Fibroblast of upper back skin (primary cell): ENCODE measurements at places on chromosomes 4 and X.

DNA sequence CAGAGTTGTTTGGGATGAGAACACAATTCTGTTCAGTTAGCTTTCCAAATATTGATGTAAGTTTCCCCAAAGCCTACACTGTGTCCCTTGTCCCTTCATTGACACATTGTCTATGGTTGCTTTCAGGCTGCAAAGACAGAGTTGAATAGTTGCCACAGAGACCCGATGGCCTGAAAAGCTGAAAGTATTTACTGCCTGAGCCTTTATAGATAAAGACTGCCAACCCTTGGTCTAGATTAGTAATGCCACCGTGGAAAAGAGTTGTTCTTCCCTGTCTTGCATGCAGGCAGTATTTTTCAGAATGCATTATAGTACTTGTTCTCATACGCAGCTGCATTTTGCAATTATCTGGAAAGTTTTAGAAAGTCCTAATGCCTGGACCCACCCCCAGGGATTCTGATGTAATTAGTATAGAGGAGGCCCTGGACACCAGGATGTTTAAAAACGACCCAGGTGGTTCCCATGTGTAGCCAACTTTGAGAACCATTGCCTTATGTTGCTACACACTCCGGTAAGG, 180.8 kb downstream of the FRMPD4 start:
- DNase-seq: no peak

- DNase-seq: no peak
Observed at GRCh38 chrX:110163488-110163887, 154.4 kb downstream of the AMMECR1 start.

GRCh38 chr4:155906554-155907247, 3.2 kb downstream of the TDO2 start:
- DNase-seq: peak; percentile 99

DNA sequence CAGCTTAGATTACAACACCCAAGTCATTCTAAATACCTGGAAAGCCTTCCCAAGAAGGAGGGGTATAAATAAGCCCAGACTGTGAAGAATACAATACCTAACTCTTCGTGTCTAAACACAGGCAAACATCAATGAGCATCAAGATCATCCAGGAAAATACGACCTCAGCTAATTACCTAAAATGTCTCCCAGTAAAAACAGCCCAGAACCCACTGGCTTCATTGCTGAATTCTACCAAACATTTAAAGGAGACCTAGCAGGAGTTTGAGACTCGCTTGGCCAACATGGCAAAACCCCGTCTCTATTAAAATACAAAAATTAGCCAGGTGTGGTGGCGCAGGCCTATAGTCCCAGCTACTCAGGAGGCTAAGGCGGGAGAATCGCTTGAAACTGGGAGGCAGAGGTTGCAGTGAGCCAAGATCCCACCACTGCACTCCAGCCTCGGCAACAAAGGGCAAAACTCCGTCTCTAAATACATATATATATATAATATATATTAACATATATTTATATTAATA, 19.1 kb upstream of the HSFX4 start:
- no peak for DNase-seq

DNA sequence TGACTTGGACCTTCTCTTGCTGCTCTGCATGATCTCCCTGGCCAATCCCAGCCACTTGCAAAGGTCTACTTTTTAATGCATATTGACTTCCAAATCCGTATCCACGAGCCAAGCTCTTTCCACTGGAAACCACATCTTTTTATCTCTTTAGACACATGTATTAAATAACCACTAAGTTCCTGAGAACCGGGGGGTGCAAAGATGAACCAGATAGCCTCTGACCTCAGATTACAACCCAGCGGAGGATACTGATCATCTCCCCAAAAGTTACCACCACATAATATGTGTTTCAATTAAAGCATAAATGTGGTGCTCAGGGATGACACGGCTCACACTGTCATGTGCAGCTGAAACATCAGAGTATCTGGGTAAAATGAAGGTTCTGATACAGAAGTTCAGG, 40.4 kb upstream of the FAM9B start:
- DNase-seq: no peak

- DNase-seq: no peak
Observed at GRCh38 chr4:151455212-151455611, 46.2 kb downstream of the FHIP1A start.

DNA sequence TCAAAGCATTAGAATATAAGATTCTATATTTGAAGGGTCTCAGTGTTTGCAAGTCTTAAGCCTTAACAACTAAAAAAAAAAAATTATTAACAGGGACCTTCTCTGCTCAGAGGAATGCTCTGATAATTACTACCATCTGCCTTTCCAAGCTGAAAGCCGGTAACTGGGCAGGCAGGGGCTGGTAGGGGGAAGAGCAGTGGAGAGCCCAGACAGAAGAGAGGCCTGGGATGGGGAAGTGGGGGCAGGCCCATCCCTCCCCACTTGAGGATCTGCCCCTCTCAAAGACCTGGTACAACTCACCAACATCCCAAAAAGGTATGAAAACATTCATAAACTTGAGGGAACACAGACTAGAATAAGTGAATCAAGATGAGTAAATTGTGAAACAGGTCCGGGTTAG, 113.9 kb downstream of the QDPR start:
- no peak for DNase-seq

DNA sequence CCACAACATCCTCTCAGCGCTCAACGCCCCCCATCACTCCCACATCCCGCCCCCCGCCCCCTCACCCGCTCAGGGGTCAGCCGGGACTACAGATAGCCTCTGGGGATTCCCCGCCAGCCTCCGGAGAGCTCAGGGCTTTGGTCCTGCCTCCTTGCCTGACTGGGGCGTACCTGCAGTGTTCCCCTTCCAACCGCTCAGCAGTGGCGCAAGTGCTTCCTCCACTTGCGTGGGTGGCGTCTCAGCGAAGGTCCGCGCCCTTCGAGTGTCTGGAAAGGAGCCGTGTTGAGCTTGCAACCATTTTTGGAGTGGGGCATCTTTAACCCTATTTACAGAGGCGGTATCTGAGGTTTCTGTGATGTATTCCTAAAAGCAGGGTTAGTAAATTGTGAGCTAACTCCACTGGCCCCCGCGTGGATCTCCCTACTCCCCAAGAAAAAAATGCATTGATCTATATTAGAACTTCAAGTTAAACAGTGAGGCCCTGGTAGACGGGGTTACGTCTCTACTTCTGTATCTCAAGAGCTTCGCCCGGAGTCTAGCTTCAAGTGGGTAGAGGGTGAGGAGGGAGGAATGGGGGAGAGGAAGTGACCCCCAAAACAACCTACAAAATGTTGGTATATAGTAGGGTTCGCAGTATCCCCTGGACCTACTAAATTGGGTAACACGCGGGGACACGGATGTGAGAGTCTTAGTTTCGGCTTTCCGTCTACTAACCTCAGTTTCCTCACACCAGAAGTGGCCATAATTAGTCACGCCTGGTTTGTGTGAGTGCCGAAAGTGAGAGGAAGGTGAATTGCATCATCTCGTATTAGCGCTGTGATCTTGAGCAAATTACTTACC, 16.1 kb downstream of the NKX3-2 start:
- no peak for DNase-seq

GRCh38 chrX:9539605-9540387, 74.9 kb downstream of the TBL1X start:
- no peak for DNase-seq

- no peak for DNase-seq
Observed at GRCh38 chr4:113270520-113271319, 221.3 kb downstream of the ANK2 start.

- DNase-seq: no peak
Observed at GRCh38 chr4:157459785-157460184, 239.3 kb downstream of the GRIA2 start.

DNA sequence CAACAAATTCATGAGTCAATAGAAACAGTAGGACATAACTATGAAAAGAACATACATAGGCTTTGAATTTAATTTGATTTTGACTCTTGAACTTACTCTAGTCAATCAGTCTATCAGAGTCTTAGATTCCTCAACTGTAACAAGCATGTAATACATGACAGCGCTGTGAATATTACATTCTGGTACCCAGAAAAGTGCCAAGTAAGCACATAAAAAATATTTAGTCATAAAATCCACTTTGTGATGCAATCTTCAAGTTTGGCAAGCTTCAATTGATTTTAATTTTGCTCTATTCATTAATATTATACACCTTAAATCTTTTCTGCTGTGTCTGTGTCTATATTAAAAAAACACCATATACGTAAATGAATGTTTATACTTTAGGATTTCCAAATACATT, 483.3 kb downstream of the PRR32 start:
- DNase-seq: no peak

GRCh38 chr4:147173797-147174432, 228.3 kb upstream of the TTC29 start:
- no peak for DNase-seq

- no peak for DNase-seq
Observed at GRCh38 chr4:162409048-162409447, 245.2 kb upstream of the FSTL5 start.

GRCh38 chrX:101417981-101418841, 10.2 kb downstream of the HNRNPH2 start:
- peak; percentile 28 for DNase-seq

DNA sequence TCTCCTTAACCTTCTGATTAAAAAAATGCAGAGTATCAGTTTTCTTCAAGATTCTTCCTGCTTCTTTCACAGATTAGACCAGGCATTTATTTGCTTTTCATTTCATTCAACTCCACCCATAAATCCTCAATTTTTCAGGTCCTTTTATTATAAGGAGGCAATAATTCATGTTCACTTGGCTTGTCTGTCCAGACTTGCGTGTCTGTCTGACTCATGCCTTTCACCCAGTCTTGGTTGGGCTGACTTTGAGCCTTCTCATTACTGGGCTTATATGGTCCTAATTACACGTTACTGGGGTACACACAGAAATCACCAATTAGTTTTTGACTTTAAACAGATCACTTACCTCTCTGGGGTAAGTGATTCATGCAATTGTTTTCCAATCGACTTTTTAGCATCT, 48.8 kb upstream of the GALNT7 start:
- peak; percentile 51 for DNase-seq

GRCh38 chrX:119573840-119574393, 446 bp upstream of the UBE2A start:
- DNase-seq: peak; percentile 8

GRCh38 chrX:14351611-14352303, 177.6 kb upstream of the GLRA2 start:
- DNase-seq: no peak

DNA sequence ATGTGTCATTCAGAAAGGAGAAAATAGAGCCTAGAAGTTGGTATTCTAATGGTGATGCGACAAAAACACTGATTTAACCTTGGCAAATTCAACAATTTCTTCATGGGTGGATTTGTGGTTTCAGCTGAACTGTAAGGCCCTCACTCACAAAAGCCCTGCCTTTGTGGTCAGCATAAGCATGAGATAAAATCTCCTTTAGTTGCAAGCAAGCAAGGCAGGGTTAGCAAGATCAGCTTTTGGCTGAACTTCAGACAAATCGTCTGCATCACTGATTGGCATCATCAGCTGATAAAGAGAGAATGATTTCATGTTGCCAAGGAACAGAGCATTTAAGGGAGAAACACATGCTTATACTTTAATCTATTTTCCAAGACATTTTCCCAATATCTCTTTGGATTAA, 2582.2 kb downstream of the PCDH7 start:
- DNase-seq: peak; percentile 19

DNA sequence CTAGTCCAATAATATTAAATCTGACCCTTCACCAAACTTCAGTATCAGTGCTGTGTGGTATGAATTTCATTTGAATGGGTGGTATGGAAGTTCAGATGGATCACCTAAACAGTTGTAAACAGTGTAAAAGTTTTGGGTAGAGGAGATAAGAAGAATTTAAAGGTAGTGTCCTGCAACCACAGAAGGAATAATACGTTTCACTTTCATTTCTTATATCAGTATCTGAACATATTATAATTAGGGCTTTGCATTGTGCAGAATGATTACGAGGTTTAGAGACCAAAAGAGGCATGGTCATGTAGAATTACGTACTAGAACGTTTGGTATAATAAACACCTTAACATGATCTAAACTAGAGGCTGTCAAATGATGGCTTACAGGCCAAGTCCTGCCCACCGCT, 116.1 kb downstream of the PDLIM5 start:
- no peak for DNase-seq
